ENCODE measurements at places on chromosomes 1 and 21.
A peak's percentile ranks its signal among the peaks of the same experiment; 100 is the strongest.

- DNase-seq = peak; percentile 55
Measured at GRCh38 chr1:43978551-43979260, at the start of gene B4GALT2. Gene B4GALT2, plus strand, starts transcription at chr1:43979210. Its CDS starts 1,951 bp downstream, at chr1:43981161.

DNA sequence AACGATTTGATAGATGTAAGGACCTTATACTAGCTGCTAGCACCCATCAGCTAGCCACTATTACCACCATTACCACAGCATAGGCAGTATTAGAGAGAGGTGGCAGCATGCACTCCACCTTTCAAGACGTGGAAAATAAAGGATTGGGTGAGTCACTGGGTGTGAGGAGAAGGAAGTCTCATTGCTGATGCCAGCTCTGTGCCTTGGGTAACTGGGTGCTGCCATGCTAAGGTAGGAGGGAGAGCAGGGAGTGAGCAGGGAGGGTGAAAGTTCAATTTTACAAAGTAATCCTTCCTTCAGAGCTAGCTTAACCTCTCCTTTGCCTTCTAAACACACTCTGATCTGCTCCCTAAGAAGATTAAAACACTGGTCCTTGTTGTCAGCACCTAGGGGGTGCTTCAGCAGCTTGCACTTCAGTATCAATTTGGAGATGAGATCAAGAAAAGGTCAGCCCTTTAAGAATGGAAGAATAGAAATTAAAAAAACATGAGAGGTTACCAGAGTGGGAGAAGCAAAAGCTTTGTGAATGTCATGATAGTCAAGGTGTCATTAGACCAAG, 1.8 kb upstream of the LIN9 start:
- no peak for DNase-seq

DNA sequence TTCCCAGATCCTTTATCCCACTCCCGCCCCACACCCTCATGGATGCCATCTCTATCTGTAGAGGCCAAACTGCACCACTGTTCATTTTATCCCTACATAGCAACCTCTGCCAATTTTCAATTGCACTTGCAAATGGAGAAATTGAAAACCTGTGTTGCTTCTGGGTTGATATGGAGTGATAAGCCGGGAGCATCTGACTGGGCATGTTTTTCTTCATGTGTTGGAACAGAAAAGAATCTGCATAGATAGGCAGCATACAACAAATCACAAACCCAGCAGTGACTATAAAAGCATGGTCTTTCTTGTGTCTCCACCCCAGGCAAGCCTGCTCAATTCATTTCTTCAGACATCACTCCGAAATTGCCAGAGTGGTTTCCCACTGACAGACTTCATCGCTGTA, 608.8 kb upstream of the CAMK1G start:
- no peak for DNase-seq

DNA sequence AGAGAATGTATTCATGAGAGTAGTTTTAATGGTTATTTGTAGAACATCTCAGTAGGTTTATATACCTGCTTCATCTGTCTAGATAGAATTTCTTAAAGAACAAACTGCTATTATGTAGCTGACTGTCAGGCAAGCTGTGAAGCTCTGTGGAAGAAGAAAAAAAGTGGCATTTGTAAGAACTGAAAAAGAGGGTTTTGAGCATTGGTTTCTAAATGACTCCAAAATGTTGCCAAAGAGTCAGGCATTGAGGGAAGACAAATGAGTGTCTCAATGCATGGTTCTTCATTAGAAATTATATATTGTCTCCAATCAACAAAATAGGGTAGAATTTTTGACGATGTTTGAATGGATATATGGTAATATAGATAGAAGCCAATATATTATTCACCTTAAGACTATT, 1276.1 kb downstream of the KCNT2 start:
- no peak for DNase-seq

DNA sequence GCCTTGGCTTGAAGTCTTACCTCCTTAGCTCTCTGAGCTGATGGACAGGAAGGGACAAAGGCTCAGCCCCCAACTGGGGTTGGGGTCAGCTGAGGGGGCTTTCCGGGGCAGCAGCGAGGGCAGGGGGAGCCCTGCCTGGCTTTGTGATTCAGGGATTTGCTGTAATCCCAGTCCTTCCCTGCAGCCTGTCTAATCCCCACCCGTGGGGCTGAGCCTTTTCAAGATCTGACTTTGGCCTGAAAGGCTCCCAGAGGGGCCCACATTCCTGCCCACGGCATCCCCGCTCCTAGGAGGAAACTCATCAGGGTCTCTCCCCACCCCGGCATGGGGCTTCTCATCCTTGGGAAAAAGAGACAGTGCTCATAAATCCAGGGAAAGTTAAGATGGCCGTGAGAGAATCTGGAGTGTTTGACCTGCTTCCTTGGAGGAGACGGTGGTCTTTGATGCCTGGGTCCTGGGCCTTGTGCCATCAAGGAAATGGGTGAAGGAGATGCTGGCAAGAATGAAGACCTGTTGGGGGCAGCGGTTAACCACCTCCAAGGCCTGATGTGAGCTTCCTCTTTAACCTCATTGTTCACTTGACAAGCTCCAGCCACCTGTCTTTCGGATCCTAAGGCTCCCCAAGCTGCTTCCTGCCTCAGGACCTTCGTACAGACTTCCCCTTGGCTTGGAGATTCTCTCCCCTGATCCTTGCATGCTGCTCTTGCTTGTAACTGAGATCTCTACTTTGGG, 83.1 kb upstream of the WNT4 start:
- no peak for DNase-seq

DNA sequence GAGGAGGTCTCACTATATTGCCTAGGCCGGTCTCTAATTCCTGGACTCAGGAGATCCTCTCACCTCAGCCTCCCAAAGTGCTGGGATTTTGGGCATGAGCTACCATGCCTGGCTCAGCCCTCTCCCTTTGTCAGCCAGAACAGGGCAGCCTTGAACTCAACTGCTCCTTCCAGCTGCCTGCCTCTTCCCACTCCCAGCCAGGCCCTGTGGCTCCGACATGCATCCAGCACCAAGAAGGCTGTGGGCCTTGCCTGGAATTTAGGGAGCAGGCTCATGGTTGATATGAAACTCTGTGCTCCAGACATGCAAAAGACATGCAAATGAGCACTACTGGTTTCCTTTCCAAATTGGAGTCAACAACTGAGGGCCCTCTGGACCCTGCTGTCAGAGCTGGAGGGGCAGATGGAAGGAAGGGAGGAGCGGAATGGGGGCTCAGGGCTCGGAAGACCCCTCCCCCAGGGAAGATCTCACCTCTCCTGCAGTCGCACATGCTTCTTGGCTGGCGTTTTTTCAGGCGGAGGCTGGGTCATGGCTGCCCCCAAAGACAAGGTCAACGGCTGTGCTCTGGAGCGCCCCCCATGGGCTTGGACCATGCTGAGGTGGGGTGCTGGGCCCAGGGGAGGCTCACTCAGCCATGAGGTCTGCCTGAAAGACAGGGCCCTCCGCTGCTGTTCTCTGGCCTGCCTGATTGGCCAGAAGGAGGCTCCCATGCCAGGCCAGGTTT, 1.4 kb downstream of the PTPN7 start:
- peak; percentile 77 for DNase-seq

- no peak for DNase-seq
Measured at GRCh38 chr1:246503341-246503740, 3.7 kb downstream of the SMYD3 start.

GRCh38 chr1:156491151-156491949, 9.2 kb downstream of the MEF2D start:
- DNase-seq = no peak

GRCh38 chr1:198534548-198535418, 5.7 kb downstream of the ATP6V1G3 start:
- DNase-seq = no peak

DNA sequence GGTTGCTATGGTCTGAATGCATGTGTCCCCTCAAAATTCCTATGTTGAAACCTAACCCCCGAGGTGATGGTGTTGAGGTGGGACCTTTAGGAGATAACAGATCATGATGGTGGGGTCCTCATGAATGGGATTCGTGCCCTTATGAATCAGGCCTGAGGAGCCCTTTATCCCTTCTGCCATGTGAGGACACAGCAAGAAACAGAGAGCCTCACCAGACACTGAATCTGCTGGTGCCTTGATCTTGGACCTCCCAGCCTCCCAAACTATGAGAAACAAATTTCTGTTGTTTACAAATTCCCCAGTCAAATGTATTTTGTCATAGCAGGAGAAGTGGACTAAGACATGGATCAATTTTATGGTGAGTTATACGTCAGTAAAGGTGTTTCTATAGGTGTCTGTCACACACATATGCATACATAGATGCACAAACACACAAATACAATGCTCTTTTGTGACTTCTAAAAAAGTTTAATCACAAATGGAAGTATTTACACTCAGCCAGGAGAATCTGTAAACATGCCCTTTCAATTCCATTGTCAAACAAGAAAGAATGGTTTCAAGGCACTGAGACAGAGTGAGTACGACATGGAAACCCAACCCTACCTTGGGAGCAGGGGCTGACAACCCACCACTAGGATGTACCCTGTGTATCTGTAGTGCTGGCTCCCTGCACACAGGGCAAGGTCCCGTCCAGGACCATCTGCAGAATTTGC, 5.5 kb upstream of the ETS2 start:
- DNase-seq = no peak

DNA sequence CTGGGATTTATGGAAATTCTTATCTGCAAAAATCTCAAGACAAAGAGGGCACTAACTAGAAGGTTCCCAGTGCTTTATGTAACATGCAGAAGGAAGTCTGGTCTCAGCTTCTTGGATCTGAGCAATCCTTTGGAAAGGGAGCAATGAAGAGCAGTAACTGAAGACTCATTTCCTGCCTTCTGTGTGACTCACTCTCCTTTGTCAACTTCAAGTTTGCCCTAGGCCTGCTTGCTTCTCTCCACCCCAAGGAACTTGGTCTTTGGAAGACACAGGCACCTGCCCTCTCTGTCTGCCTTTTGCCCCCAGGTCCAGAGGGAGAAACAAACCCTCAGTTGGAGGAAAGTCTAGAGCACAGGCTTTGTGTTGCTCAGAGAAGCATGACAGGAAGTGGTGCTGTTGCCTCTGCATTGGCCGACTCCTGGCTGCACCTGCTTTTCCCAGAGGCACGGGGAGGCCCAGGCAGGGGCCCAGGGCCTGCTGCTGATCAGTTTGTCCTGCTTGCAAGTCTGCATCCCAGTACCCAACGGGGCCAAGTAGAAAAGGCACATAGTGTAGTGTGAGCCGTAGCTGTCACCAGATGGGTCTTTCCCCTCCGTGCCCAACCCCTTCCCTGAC, 137.2 kb downstream of the DHRS3 start:
- DNase-seq = peak; percentile 54

- no peak for DNase-seq
Measured at GRCh38 chr1:239897458-239897857, 194.2 kb upstream of the FMN2 start.

DNA sequence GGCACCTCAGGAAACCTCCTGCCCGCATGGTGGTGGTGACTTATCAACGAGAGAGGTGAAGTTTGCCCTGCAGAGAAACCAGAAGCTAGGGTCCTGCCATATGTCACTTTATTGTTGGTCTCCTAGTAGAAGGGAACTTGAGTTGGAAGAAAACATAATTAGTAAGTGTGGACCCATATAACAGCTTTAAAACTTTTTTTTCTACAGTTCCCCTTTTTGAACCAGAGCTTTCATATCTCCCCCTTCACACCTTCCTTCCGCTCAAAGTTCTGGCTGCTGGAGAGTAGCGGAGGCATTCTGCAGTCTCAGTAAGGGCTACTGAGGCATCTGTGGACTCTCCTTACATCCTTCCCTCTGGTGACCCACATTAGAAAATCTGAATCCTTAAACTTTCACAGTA, 48.9 kb downstream of the PHC2 start:
- peak; percentile 35 for DNase-seq

DNA sequence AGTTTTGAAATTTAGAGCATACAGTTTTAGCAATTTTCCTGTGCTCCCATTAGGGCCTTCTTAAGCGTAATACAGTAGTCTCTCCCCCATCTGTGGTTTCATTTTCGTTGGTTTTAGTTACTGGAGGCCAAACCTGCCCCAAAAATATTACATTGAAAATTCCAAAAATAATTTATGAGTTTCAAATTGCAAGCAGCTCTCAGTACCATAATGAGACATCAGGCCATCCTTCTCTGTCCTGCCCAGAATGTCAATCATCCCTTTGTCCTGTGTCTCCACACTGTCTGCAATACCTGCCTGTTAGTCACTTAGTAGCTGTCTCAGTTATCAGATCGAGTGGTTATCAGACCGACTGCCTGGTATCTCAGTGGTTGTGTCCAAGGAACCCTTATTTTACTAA, 45.4 kb downstream of the ADSS2 start:
- no peak for DNase-seq

DNA sequence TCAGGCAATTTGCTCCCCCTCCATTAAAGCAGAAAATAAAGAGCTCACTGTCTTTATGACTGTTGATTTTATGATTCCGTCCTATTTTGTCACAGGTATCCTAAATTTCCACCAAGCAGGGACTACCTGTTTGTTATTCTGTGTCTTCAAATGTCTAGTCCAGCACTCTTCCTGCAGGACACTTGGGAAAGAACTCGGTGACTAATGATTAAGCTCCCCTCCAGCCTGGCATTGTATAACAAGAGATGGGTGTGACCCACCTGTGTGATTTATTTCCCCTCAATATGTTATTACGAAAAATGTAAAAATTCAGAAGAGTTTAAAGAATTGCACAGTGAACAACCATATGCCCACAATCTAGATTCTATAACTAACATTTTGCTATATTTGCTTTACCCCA, 42.9 kb upstream of the LRRN2 start:
- DNase-seq = no peak

DNA sequence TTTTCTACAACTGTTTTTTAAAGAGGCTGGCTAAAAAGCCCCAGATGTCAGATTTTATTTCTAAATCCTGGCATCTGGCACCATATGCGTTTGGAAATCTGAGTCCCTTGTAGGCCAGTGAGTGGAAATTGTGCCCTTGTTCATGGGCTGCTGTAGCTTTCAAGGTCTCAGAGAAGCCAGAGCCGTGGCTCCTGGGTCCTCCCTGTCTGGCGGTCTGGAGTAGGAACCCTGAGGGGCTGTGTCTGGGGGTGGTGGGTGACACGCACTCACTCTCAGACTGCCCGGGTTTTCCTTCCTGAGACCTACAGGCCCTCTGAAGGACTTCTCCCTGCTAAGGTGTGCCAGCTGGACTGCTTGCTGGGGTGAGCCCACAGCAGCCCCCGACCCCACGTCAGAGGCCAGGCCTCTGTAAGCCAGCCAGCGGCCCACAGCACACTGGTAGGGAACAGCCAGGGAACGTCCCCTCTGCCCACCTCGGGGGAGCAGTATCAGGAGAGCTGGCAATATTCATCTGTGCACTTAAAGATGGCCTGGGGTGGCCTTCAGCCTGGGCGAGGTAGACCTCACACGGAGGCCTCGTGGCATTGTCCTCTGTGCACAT, 151.5 kb downstream of the PEX14 start:
- DNase-seq = no peak

DNA sequence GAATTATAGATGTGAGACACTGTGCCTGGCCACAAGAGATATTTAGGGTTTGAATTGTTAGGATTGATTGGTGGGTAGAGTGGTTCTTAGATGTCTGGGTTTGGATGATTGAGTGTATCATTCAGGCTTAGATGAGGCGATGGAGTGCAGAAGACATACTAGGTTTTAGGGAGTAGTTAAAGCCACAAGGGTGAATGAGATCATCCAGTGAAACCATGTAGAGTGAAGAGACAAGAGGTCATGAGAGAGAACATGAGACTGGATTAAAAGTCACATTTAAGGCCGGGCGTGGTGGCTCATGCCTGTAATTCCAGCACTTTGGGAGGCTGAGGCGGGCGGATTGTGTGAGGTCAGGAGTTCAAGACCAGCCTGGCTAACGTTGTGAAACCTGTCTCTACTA, 37.2 kb downstream of the ZFYVE9 start:
- no peak for DNase-seq

- DNase-seq = no peak
Measured at GRCh38 chr1:60867782-60868181, 214.6 kb upstream of the NFIA start.

All from activated CD8-positive, alpha-beta memory T cell treated with anti-CD3 and anti-CD28 coated beads, Interleukin-2, amount 10 ng/mL, durations not matched to agents 7 days and 5 days (primary cell).